CD4-positive, alpha-beta T cell (primary cell): ENCODE measurements at places on chromosomes 7 and 10.
A peak's percentile ranks its signal among the peaks of the same experiment; 100 is the strongest.

DNA sequence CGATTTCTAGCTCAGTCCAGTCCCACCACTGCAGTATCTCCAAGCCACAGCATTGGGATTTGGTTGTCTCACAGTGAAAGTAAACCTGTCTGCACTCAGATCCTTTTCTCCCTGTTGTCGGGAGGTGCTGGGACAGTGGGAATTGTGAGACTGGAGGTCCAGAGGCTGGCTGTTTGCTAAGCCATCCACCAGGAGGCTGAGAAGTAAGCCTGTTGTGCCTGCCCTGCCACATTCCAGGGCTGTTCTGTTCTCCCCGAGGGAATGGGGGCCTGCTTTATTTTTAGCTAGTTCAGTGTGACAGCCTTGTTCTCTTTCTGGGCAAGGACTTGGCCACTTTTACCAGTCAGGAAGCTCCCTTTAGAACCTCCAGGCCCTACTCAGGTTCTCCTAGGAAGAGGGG lies 54.9 kb downstream of the HK1 start:
- no peak for DNase-seq

DNA sequence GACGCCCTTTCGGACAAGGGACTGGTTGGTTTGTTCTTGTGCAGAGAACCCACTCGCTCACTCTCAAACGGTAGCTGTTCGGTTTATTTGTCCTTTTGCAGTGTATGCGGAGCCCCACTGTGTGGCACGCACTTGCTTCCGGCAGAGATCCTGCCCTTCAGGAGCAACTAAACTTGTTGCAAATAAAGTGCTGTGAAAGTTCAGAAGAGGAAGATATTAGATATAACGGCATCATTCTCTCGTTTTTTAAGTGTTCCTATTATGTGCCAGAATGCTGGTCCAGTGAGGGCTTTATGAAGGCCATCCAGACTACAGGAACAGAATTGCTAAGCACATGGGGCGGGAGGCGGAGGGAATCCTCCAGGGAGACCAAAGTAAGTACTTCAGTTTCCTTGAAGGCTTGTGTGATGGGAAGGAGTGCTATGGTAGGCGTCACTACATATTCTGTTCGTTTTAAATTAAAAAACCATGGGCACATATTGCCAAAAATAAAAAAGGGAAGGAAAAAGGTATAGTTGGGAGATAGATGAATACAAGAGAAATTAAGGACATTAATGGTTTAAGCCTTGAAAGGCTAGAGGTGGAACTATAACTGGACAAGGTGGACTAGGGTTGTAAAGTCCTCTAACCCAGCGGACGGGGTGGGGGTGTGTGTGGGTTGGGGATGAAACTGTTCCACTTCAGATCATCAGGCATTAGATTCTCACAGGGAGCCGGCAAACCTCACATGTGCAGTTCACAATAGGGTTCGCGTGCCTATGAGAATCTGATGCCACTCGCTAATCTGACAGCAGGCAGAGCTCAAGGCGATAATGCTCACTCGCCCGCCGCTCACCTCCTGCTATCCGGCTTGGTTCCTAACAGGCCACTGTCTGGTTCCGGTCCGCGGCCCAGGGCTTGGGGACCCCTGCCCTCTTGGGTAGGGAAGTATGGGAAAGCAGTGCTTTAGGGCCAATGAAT lies 704 bp upstream of the ERLIN1 start:
- DNase-seq, result no peak

- DNase-seq, result no peak
These were observed 2.0 kb downstream of the SOSTDC1 start for GRCh38 chr7:16463520-16463919.

DNA sequence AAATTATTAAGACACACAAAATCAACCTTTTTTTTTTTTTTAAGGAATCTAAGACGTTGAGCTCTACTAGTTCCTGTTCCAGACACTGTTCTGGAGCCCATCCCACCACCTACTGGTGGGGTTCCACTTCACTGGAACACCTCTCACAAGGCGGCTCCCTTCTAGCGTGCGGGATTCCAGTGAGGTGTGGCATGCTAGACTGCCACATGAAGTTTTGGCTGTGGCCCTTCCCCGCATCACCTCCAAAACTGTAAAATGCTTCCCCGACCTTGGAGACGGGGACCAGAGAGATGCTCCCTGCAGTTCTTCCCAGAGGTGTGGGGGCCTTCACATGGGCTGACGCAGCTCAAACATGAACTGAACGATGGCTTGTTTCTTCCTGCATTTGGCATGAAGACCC lies 12.6 kb downstream of the FAM53B start:
- DNase-seq, result no peak

- no peak for DNase-seq
These were observed 259.2 kb downstream of the MAD1L1 start for GRCh38 chr7:1973321-1974251.

DNA sequence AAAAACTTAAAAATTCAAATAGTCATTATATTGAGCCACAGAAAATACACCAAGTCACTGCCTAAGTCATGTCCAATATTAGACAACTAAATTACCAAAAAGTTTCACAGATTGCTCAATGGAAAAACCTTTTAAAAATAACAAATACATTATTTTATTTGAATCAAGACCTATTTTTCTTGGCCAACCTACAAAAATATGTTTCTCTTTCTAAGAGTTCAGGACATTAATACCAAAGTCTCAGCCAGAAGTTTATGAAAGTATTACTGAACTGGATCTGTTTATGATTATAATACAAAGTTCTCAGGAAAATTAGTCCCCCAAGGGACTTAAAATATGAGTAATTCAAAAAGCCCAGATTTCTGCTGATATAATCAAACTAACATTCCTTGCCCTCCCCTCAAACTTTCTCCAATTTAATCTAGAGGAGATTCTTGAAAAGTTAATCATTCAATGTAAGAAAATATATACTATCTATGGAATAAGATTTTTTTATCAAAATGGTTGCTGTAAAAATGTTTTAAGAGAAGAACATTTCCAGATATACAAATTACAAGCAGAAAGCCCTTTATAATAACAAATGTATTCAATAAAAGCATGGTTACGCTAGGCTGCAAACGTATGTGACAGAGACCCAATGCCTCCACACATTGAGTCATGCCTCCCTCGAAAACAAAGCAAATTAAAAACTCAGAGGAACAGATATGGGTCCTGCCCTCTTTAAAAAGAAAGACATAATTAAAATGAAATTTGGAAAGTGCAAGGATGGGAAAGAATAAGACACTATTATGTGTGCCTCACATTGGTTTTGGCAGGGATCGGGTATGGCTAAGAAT lies 381.6 kb downstream of the PARD3 start:
- DNase-seq, result no peak

DNA sequence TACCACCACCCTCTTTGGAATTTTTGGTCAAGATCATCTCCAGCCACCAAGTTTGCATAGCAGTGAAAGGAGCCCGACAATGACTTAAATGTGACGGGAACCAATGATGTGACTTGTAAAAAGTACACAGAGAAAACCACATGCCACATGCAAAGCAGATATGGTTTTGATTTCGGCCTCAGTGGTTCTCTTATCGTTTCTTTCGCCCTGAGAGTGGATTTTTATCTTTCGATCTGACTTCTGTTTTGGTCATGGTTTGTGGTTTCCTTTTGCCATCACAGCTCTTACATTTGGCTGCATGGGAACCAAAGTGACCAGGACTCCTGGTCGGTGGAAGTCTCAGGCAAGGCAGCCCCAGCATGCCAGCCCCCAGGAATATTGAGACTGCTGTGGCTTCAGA lies 31.5 kb downstream of the TCF7L2 start:
- no peak for DNase-seq

- DNase-seq, result no peak
These were observed 10.6 kb downstream of the SHLD2 start for GRCh38 chr10:87105446-87106124.

DNA sequence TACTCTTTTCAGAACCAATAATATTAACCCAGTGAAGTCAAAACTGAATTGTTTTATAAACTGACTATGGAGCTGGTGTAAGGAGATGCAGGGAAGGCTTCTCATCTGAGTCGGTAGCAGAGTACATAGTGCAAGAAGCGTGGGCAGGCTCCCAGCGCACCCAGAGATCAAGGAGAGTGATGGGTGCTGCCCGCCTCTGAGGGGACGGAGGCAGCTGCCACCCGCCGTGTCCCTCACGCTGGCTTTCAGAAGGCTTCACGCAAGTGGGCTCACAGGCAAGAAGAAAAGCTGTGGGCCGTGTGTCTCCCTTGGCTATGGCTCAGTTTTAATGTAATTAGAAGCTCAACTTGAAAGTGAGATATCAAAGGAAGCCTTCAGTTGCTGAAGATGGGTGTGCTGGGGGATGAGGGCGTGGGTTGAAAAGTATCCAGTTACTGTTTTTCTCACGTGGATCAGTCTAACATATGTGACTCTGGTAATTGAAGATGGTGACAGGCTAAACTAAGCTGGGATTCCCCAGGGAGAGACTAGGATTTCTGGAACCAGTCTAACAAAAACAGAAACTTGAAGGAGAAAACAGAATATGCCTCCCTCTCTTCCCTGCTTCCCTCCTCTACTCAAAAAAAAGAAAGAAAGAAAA lies 159.9 kb downstream of the MGMT start:
- DNase-seq, result no peak

DNA sequence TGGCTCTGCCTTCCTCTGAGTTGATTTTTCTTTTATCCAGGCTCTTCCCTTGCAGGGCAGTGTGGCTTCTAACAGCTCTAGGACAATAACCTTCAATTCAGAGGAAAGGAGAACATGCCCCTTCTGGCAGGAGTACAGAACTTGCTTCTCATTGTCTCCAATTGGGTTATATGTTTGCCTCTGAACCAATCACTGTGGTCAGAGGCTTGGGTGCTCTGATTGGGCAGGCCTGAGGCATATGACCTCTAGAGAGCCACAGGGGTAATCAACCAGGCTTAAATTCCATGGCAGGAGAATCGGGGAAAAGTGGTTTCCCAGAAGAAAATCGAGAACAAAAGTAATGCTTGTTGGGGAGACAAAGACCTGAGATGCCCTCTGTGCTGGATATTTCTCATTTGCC lies 240.0 kb downstream of the REEP3 start:
- no peak for DNase-seq

GRCh38 chr7:98051118-98051744 lies 55.4 kb upstream of the LMTK2 start:
- DNase-seq, result peak; percentile 64

DNA sequence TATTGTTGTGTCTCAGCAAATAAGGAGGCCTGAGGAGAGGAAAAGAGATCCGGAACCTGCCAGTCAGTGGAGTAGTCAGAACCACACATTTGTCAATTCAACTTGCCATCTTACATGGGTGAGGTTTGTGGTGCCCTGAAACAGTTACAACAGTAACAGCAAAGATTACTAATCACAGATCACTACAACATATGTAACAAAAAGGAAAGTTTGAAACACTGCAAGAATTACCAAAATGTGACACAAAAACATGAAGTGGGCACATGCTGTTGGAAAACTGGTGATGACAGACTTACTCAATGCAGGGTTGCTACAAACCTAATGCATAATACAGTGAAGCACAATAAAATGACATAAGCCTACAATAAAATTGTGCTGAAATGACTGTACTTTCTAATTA lies 89.4 kb downstream of the LRRN3 start:
- DNase-seq, result no peak

GRCh38 chr10:11206676-11207559 lies 189.2 kb downstream of the CELF2 start:
- no peak for DNase-seq

GRCh38 chr10:31063841-31064240 lies 32.2 kb upstream of the ZNF438 start:
- no peak for DNase-seq

DNA sequence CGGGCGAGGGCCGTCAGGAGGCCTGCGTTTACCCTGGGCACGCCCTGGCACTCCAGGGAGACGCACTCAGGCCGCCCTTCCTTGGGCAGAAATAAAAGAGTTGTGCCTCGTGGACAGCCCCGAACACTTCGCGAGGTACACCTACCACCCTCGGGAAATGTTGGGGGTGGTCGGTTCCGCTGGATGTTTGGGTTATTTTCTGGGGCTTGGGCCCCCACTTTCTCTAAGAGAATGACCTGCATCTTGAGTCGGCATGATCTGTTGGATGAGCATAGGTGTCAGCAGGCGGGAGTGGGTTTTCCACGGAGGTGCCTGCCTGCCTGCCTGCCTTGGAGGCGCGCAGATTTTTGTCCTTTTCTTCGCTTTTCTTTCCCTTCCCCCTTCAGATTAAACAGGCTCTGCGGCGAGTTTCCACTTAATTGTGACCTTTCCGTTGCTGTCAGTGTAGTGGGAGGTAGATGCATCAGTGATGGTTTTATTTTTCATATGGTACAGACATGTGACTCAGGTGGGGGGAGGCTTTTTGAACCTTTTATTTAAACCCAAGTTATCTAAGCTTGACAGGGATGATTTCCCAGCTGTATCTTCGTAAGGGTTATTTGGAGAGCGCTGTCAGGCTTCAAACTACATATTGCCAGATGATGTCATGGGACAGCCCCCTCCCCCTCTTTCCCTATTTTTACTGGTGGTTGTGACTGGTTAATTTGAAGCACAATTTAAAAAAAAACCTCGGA lies 661 bp downstream of the HECTD2 start:
- no peak for DNase-seq

GRCh38 chr10:130647341-130647740 lies 511.1 kb downstream of the GLRX3 start:
- DNase-seq, result no peak

DNA sequence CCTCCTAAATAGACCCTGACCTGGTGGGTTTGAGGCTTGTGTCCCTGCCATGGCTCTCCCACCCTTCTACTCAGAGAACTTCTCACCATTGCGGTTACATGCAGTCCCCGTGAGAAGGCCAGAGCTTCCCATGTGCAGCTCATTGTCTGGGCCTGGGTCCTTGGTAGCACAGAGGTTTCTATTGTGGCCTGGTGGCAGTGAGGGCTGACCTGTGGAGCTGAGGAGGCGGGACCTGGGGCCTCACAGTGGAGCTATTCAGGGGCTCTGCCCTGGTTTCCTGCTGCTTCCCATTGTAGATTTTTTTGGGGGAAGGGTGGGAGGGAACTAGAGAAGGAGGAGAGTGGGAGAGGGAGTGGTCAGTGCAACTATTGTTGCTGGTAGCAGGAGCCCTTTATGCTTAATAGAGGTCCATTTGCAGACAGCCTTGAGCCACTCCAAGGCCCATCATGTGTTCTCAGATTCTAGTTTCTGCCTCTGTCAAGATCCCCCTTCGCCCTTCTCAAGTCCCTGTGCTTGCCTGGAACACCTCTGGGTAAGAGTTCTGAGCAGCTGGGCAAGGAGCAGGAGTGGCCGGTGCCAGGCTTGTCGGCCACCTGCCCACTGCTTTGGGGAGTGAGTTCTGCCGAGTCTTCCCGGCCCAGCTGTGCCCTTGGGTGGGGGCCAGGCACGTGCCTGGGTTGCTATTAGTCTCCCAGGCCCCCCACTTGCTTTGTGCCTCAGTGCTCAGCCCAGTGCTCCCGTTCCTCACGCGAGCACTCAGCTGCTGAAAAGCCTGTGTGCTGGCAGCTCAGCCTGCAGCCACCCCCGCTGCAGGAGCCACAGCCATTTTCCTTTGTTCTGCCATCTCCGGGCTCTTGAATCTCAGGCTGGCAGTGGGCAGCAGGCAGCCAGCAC lies 10.7 kb downstream of the TSPAN14 start:
- DNase-seq, result no peak

DNA sequence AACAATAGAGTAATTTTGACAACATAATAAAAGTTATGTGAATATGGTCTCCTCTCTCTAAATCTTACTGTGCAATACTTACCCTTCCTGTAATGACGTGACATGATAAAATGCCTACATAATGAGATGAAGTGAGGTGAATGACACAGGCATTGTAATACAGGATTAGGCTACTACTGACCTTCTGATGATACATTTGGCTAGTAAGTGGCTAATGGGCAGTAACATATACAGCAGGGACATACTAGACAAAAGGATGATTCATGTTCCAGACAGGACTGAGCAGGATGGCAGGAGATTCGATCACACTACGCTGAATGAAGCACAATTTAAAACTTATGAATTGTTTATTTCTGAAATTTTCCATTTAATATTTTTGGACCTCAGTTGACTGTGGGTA lies 4.7 kb downstream of the C10orf88 start:
- no peak for DNase-seq

- DNase-seq, result no peak
These were observed 67.1 kb downstream of the GNAT3 start for GRCh38 chr7:80444811-80445210.
